Stimulated activated CD4-positive, alpha-beta T cell treated with anti-CD3 and anti-CD28 coated beads, TNF-alpha, amount 100 ng/mL, for 48 hours (primary cell): ENCODE measurements at places on chromosomes 4 and X.
A peak's percentile ranks its signal among the peaks of the same experiment; 100 is the strongest.

- no peak for DNase-seq
Observed at GRCh38 chr4:10584042-10584441, 100.5 kb downstream of the CLNK start.

- DNase-seq = no peak
Observed at GRCh38 chr4:119266153-119266552, 53.6 kb downstream of the USP53 start.

DNA sequence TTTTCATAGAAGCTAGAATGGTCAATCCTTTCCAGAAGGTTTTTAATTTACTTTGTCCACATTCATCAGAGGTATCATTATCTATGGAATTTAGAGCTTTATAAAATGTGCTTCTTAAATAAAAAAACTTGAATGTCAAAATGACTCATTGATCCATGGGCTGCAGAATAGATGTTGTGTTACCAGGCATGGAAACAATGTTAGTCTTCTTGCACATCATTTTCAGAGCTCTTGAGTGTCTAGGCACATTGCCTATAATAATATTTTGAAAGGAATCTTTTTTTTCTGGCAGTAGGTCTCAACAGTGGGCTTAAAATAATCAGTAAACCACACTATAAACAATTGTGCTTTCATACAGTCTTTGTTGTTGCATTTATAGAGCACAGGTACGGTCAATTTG lies 200.3 kb downstream of the FAT4 start:
- DNase-seq = no peak

DNA sequence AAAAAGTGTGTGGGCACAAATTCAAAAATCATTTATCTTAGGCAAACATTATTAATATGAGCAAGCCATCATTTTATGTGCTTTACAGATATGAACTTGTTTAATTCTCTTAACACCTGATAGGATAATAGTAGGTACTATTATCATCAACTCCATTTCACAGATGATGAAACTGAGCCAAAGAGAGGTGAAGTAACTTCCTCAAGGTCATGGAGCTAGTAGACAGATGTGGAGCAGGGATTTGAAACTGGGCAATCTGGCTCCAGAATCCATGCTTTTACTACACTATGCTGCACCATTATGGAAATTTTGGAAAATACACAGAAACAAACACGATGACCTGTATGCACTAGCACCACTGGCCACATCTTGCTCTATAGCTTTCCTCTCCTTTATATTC lies 1.0 kb upstream of the PIN4 start:
- DNase-seq = no peak

GRCh38 chr4:8373973-8374545 lies 66.5 kb downstream of the ACOX3 start:
- no peak for DNase-seq

- no peak for DNase-seq
Observed at GRCh38 chrX:29466456-29466855, 748.9 kb upstream of the MAGEB2 start.

DNA sequence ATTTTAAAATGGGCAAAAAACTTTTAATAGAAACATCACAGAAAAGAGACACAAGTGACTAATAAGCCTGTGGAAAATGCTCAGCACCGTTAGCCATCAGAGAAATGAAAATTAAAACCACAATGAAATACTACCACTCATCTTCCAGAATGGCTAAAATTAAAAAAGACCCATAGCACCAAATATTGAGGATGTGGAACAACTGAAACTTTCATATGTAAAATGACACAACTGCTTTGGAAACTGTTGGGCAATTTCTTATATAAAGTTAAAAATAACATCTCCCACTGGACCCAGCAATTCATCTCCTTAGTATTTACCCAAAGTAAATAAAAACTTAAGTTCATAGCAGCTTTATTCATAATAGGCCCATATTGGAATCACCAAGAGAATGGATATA lies 94.2 kb downstream of the TENM3 start:
- DNase-seq = no peak

DNA sequence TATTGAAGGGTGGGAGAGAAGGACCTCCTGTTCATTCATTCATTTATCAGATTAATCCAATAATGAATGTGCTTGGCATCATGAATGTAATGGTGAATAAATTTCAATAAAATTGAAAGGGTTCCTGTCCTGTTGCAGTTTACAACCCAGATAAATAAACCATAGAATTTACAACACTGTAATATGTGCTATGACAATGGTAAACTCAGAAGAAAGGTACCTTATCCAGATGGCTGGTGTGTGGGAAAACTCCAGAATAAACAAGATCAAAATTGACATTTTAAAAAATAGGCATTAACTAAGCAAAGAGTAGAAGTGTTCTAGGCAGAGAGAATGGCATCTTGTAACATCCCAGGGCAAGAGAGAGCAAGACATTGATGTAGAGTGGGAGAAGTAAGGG lies 15.3 kb downstream of the ARL13A start:
- no peak for DNase-seq

GRCh38 chr4:81351654-81352445 lies 119.9 kb downstream of the RASGEF1B start:
- peak; percentile 27 for DNase-seq

GRCh38 chr4:158929939-158930638 lies 161.3 kb downstream of the FNIP2 start:
- DNase-seq = no peak

DNA sequence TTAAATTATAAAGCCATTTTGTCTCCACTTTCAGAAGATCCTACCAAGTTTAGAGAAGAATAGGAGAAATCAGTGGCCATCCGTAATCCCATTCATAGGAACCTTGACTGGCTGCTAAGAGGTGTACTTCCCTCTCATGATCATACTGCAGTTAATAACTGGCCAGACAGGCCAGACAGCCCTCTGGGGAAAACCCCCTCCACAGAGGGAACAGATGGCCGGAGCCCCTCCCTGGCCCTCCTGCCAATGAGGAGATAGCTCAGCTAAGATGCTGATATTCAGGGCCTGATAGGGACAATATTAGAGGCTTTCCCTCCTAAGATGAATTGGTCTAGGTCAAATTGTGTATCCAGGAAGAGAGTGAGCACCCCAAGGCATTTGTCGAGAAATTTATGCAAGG lies 200.0 kb upstream of the MAOA start:
- no peak for DNase-seq

GRCh38 chr4:108052558-108053120 lies 63.0 kb downstream of the HADH start:
- no peak for DNase-seq

DNA sequence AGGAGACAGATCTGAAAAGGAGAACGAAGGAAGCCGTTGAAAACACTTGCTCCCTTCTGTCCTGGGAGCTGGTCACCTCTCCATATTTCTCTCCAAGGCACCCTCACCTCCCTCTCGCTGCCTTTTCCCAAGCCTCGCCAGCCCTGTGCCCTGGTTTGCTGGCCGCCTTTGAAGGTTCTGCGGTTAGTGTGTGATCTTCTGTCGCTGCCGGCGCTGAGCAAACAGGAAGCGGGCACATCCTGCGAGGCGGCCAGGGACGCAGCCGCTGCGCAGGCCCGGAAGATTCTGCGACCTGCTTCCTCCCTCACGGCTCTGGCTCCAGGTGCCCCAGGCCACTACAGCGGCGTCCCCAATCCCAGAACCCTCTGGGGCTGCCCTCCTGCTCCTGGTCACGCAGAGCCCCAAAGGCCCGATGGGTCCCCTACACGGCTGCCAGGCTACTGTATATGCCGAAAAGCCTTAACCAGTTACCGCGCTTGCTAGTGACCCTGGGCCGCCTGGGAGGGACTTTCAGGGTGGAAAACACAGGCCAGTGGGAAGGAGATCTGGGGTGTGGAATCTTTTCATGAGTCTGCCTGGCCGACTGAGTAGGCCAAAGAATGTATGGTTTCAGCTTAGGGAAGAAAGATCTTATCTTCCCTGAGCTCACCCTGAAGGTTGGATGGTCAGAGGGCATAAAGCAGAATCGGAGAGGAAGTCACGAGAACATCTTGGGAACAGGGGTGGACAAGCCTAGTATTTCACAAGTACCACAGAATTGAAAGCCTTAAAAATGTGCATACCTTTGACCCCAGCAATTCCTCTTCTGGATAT lies 2.3 kb upstream of the SASH3 start:
- peak; percentile 52 for DNase-seq

DNA sequence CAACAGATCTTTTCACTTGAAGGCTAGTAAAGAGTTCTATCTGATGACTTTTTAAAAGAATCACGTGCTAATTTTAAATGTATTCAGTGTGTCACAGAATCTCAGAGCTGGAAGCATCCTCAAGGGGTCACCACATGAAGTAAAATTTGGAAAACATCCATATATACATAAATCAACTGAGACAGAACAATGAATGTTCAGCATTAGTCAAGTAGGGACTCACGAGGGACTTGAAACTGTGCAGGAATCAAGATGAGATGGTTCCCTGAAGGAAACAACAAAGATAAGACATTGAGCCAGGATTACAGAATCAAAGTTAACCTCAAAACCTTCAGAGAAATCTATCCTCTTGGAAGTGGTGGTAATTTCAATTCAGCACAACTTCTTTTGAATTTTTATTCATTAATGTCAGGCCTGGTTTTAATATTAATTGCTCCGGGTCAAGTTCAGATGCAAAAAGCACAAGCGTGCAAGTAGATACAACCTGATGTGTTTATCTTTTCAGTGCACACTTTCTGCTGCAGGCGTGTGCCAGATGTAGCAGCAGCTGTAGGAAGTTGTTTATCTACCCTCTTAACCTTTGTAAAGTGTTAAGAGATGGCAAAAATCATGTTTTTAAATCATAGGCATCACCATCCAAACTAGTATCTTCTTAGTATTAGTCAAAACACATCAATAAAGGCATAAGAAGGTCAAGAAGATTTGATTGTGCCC lies 87.7 kb upstream of the SRD5A3 start:
- DNase-seq = no peak

DNA sequence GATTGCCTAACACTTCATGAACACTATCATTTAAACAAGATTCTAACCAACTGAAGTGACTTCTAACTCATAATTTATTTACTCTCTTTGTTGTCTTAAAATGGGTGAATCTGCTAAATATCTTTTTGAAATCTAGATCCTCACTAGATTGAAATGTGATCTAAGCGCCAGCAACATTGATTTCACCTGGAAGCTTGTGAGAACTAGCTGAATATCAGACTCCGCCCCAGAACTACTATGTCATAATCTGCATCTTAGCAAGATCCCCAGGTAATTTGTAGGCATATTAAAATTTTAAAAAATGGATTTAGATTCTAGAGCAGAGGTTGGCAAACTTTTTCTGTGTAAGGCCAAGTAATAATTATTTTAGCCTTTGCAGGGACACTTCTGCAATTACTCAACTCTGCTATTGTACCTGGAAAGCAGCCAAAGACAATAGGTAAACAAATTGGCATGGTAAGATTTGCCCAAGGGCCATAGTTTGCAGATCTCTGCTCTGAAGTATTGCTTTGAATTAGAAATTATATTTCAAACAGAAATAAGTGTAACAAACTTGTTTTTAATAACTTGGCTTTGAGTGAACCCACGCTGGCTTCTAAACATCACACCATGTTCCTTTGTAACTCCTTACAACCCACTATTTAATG lies 121.5 kb downstream of the REELD1 start:
- no peak for DNase-seq
